Neuronal stem cell (in vitro differentiated cells): ENCODE measurements at places on chromosomes 7 and 10.

DNA sequence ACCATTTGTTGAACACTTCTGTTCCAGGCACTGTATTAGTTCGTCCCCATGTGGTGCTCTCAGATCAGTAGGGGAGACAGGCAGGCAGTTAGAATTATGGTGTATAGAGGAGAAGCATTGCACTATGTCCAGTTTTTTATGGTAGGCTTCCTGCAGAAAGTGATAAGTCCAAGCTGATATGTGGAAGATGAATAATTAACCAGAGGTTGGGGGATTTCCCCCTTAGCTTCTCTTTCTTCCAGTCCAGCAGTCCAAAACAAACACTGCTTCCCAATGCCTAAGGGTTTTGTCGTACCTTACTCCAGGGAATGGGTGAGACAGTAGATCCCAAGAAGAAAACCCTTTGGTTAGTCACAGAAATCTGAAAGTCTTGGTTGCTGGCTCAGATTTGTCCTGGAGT, 19.2 kb downstream of the HIF1AN start:
- no peak for DNase-seq

GRCh38 chr7:100901921-100902332, 6.2 kb upstream of the ACHE start:
- no peak for DNase-seq

DNA sequence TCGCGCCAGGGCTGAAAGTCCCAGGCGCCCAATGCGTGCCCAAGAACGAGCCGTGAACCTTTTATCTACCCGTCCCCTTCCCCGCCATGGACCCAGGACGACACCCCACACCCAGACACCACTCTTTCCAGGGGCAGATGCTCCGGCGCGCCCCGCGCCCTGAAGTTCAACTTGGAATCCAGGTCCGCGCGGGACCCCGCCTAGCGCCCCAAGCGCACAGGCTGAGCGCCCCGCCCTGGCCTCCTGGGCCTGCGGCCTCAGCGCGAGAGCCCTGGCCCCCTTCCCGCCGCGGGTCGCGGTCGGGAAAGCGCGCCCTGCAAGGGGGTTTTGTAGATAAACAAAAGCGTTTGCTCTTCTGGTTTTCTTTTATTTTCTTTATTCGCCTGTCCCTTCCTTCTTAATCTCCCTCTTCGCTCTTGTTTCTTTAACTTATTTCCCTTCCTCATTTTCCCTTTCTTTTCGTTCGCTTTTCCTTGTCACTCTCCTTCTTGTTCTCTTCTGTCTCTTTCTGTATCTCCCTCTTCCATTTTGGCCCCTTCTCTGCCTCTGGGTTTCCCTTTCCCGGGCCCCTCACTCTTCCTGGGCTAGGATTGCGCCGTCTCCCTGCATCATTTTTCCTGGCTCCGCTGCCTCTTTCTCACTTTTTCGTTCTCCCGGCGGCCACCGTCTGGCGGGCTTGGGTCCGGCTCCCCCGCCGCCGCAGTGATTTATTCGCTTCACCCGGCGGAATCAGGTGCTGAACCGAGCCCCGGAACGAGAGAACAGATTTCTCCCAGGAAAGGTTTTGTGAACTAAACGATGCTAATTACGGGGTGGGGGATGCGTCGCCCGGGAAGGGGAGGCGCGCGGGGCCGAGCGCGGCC, 15.3 kb upstream of the PAX2 start:
- no peak for DNase-seq

GRCh38 chr10:110843031-110843430, 28.7 kb upstream of the PDCD4 start:
- no peak for DNase-seq

- no peak for DNase-seq
Measured at GRCh38 chr7:46512891-46513413, 591.9 kb upstream of the IGFBP3 start.

- no peak for DNase-seq
Measured at GRCh38 chr10:71769279-71769823, 4.0 kb downstream of the VSIR start.

- DNase-seq, result no peak
Measured at GRCh38 chr7:116230191-116231005, 20.1 kb downstream of the TES start.

- no peak for DNase-seq
Measured at GRCh38 chr10:58473976-58474375, 38.7 kb upstream of the BICC1 start.

DNA sequence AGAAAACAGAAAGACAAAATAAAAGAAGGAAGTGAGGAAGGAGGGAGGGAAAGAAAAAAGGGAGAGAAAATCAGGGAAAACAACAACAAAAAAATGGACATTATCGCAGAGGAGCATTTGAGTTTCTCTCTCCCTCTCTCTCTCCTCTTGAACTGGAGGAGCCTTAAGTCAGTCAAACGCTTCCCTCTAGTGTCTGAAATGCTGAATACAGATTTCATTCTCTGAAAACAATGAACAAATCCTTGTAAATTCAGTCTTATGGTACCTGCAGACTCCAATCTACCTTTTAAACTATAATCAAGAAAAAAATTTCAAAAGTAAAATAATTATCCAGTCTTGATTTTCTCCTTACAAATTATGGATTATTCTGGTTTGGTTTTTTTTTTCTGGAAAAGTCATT, 89.2 kb upstream of the PFKP start:
- peak; percentile 47 for DNase-seq

DNA sequence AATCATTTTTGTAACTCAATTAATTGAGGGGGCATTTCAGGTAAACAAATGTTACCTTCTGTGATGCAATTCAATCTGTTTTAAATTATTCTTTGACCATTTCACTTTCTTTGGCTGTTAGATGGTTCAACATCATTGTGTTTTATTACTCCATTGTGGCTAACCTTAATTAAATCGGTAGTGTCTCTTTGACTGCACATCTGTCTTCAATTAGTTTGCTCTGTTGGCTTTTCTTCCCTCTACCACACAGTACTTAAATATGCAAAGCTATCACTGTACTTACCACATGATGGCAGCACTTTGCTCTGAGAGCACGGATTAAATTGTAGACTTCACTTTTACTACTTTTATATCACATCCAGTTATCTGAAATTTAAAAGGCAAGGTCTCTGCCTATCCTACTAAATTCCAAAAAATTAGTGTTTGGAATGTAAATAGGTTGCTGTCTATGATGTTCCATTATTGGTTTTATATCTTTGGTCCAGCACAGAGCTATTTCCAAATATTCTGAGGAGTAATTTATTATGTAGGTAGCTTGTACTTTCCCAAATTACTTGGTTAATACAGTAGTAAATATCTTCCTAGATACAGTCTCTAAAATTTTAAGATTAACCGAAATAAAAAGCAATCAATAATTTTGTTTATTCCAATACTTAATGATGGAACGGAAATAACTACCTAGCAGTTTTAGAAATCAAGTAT, 352.0 kb downstream of the PCLO start:
- DNase-seq, result peak; percentile 45

- DNase-seq, result no peak
Measured at GRCh38 chr10:11012421-11013295, 5.0 kb upstream of the CELF2 start.

DNA sequence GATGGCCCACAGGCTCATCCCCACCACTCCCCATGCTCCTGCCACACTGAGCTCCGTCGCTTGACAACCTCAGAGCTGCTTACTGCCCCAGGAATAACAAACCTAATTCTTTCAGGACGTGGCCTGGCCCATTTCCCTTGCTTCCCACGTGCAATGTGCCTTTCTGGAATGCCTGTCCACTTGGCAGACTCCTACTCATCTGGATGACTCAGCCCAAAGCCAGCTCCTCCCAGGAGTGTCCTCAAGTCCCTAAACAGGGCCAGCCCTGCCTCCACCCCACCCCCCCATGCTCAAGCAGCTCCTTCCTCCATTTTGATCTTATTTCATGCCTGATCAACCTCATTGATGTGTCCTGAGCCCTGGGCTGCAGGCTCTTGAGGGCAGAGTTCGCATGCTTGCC, 164.9 kb upstream of the RNF32 start:
- DNase-seq, result peak; percentile 35

- DNase-seq, result peak; percentile 31
Measured at GRCh38 chr7:28984631-28985030, 26.5 kb upstream of the TRIL start.

DNA sequence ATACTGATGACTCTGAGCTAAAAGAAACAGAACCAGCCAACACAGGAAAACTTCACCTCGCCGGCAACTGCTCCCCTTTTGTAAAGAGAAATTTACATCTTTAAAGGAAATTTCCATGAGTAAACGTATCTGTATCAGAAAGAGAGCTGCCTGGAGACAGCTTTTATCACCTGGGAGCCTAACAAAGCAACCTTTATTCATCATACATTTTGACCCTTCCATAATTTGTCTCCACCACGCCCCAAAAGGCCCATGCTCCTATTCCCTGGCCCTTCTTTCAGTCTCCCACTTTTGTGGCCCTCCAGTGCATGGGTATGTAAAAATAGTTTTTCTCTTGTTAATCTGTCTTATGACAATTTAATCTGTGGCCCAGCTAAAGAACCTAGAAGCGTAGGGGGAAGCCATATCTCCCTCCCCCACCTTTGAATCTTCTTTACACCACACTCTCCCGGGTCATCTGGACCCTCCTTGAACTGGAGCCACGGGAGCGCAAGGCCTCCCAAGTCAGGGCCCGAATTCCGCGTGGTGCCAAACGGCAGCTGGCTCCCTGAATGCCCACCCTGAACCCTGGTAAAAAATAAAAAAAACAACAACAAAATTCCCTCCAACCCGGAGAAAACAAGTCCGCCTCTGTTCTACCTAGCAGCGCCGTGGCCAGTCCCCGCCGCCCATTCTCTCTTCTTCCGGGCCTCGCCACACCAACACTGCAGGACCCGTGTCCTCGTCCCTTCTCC, 15.4 kb upstream of the FKBP9 start:
- DNase-seq, result no peak

GRCh38 chr7:90025771-90026170, 128.5 kb upstream of the STEAP1 start:
- DNase-seq, result no peak

DNA sequence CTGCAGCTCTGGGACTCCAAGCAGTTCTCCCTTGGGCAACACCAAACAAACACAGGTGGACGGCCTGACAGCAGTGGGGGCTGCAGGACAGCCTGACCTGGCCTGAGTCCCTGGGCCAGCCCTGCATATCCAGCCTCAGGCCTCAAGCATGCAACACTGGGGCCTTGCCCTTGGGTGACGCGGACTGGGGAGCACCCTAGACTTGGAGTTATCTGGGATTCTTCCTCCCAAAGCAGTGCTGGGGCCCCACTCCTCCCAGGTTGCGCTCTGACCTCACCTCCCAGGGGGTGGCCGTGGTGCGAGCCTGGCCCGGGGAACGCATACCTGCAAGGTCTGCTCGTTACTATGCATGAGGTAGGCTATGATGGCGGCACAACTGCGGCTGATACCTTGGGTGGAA, 6.2 kb upstream of the TMEM120A start:
- no peak for DNase-seq

DNA sequence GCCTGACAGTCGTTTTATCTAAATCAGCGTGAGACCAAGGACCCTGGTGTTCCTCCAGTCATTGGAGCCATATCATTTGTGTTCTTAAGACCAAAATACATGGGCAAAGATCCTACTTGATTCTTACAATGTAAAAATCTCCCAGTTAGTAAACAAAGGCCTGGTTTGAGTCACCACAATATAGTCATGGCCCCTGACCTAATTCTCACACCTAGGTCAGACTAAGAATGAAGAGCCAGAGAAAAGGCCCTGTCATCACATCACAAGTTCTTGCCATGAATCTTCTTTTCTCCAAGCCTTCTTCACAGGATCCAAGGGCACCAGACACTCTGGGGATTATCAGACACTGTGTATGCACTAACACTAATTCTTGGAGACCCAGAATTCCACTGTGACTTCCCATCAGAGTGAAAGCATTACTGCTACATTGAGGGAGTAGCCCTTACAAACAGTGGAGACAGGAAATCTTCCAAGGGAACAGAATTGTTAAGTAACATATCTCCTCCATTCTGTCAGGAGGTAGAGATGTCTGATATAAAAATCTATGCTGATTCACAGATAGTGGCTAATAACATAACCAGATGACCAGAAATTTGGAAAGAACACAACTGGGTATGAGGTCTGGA, 7.6 kb upstream of the ERVW-1 start:
- DNase-seq, result no peak

DNA sequence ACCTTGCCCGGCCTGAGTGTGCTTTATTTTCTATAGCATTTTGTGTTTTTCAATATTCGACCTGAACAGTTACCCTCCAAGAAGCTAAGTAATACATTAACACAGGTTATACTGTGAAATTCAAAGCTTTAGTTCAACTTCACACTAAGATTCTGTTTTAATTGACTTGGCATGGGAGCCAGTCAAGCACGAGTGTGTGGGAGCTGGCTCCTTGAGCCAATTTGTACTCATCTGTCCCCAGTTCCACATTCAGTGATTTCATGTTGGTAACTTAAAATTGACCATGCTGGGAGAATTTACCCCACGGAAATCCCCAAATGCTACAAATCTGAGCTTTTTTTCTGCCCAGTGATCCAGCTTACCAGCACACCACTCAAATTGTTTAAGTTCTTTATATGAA, 20.3 kb downstream of the TSPAN12 start:
- DNase-seq, result no peak

- DNase-seq, result no peak
Measured at GRCh38 chr10:119281581-119282071, 74.3 kb downstream of the GRK5 start.

DNA sequence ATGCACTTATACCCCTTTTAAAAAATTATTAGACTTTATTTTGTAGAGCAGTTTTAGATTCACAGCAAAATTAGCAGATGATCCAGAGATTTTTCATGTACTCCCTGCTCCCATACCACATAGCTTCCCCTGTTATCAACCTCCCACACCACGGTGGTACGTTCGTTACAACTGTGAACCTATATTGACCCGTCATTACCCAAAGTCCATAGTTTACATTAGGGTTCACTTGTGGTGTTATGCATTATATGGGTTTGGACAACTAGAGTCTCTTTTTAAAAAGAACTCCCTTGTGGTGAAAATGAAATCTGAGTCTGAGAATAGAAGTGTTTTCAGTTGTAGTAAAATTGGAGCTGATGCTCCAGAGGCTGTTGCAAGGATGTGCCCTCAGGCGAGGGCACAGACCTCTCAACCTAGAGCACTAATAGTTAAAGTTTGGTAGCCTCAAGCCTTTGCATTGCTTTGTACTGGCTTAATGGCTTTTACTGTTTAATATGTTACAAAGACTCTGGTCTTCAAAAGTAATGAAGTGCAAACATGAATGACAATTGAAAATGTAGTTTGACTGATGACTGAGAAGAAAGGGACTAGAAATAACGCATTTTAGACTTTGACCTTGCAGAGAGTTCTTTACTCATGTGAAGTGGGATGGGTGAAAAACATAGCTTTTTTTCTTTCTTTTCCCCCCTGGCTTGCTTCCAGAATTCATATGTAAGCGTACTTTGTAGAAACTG, 30.6 kb upstream of the CSTF2T start:
- no peak for DNase-seq
